GM20000 (cell line): ENCODE measurements at places on chromosomes 12 and 14.

DNA sequence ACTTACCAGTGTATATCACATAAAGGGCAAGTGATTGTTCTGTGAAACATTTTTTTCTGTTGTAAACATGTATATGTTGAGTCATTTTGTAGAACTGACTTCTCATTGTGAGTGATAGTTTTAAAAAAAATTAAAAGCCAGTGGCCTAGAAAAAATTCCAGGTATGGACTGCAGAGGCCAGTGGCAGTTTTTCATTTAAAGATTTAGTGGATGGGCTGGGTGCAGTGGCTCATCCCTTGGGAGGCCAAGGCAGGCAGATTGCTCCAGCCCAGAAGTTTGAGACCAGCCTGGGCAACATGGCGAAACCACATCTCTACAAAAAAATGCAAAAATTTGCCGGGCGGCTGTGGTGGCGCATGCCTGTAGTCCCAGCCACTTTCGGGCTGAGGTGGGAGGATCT lies 84.7 kb upstream of the MDM1 start:
- no peak for DNase-seq

GRCh38 chr14:105028251-105028927 lies 7.5 kb upstream of the CDCA4 start:
- no peak for DNase-seq

DNA sequence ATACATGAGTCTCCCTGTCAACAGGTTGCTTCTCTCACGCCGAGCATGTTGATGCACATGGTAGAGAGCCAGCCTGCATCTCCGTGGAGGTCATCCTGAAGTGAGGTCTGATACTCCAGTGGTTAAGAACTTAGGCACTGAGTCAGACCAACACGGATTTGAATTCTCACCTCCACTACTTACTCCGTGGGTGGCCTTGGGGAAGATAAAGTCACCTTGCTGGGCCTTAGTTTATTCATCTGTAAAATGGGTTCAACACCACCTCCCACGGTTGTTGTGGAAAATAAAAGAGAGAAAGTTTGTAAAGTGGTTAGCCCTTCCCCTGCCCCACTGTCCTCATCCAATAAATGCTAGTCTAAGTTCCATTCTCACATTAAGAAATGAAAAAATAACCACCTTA lies 408.9 kb downstream of the MED13L start:
- no peak for DNase-seq

- DNase-seq: no peak
Measured at GRCh38 chr12:77560714-77561113, 270.0 kb upstream of the NAV3 start.

DNA sequence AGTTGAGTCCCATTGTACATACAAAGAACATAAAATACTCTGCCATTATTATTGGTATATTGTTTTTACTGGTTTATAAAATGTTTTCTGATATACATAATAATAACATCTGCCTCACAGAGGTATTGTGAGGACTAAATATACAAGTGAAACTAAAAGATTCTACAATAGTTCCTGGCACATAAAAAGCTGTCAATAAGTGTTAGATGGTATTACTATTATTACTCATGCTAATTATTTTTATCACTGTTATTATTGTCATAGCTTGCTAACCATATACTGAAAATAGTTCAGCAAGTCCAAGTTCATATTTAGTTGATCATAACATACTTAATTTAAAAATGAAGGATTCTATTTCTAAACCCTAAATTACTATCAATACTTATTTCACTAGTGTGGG lies 34.4 kb downstream of the BTG1 start:
- no peak for DNase-seq

DNA sequence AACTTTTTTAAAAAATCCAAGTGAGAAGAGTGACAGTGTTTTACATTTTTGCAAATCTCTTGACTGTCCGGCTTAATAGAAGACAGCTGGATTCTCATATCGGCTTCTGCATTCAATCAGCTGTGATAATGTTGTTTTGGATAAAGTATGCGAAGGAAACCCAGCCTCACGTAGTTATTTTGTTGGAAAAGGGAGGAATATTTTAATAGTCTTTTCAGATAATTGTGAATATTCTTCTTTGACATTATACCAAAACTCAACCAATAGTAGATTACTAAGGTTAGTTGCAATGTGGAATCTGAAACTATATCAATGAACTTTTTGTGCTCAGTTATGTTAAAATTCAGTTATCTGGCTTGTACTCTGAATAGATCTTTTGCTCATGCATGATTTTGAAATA lies 276.5 kb downstream of the ZFP36L1 start:
- no peak for DNase-seq

GRCh38 chr14:91354979-91355685 lies 62.5 kb downstream of the CCDC88C start:
- no peak for DNase-seq

GRCh38 chr14:75448209-75448608 lies 20.4 kb downstream of the JDP2 start:
- DNase-seq: no peak

- no peak for DNase-seq
Measured at GRCh38 chr14:75431827-75432226, 4.0 kb downstream of the JDP2 start.

DNA sequence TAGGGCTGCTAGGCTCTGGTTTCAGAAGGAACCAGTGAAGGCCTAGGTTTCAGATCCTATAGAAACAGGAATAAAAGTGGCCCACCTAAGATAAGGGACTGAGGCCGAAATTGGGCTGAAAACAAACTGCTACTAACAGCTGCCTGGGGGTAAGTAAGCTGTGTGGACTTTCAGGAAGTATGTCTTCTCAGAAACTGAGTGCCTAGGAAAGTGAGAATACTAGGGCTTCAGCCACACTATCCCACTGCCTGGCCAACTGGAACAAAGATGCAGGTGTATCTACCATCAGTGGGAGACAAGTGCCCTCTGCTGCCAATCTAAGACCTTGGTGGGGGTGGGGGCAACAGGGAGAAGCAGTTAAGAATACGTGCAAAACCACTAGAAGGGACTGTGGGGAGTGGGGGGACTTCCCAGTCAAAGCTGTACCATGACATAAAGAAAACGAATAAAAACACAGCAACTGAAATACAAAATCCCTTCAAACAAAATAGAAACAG lies 82.5 kb downstream of the MED13L start:
- DNase-seq: peak; percentile 47

DNA sequence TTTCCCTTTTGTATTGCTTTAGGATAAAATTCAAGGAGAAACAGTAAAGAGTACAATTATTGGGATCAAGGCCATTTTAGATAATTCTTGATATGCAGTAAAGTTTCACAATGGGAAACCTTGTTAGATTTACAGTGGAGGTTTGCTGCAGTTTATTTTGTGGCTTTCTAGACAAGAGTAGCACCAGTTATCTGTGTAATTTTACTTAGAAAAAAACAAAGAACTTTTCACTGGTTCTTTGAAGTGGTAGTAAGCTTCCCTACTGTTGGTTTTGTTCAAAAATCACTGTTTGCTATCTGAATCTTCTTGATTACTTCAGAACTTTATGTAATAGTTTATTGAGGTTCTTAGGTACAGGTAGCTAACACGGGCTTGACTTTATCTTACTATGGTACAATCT lies 42.0 kb downstream of the ADIPOR2 start:
- no peak for DNase-seq
